ENCODE measurements at places on chromosomes 1 and 21.

GRCh38 chr1:245742896-245743295, 588.1 kb downstream of the KIF26B start:
- DNase-seq: no peak

DNA sequence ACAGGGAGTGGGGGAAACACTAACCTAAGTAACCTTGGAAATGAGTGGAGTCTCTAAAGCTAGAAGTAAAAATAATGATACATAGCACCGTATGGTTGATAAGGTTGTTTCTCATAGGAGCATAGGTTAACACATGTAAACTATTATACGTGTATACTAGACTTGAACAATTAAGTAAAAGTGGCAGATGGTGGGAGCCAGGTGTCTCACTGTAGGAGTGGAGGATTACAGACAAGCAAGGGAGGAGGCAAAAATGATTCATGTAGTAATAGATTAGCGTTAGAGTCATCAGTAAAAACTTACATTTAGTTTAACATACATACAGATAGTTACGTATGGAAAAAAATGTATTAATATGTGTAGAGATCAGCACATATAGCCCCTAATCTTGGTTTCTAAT, 138.4 kb upstream of the DSCAM start:
- no peak for DNase-seq

GRCh38 chr1:93605812-93606512, 75.7 kb downstream of the BCAR3 start:
- peak; percentile 63 for DNase-seq

DNA sequence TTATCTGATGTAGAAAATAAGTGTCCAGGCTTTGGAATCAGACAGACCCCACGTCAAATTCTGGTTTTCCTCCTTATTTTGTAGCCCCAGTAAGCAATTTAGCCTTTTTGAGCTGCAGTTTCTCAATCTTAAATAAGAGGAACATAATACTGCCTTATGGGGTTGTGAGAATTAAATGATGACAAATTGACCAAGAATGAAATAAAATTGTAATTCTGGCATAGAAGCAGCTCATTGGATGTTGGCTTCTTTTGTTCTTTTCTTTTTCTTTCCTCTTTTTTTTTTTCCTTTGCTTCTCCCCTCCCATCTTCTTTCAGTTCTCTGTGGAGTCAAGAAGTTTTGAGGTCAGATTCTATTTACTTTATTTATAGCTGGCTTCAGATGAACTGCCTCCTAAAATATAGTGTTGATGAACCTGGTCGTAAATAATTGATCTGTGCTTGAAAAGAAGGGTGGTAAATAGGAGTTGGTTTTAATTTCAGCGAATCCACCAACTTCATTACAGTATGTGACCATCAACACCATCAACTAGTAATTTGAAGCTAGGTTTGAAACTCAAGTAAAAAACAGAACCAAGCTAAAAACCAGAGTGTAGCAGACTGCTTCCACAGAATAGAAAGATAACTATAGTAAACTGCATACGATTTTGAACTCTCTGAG, 81.1 kb downstream of the CACHD1 start:
- DNase-seq: no peak

DNA sequence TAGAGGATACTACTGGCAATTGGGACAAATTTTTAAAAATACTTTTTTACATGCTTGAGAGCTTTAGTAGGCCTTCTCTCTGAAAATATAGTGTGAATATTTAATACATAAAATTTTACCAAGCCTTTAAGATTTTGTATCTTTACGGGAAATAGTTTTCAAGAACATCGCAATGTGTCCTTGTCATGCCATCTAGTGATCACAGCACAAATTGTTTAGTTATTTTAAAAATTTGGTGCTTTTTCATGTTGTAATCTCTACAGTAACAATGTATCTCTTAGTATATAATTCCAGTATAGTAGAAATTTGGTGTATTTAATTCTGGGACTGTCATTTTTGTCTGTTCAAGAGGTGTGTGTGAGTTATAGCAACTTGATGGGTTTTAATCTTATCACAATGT, 6.7 kb downstream of the CDC7 start:
- DNase-seq: no peak

GRCh38 chr1:117312453-117313138, 54.7 kb upstream of the MAN1A2 start:
- DNase-seq: no peak

GRCh38 chr1:213419401-213420030, 368.5 kb downstream of the RPS6KC1 start:
- no peak for DNase-seq

- peak; percentile 55 for DNase-seq
Observed at GRCh38 chr1:8077120-8077573, 51.0 kb upstream of the ERRFI1 start.

DNA sequence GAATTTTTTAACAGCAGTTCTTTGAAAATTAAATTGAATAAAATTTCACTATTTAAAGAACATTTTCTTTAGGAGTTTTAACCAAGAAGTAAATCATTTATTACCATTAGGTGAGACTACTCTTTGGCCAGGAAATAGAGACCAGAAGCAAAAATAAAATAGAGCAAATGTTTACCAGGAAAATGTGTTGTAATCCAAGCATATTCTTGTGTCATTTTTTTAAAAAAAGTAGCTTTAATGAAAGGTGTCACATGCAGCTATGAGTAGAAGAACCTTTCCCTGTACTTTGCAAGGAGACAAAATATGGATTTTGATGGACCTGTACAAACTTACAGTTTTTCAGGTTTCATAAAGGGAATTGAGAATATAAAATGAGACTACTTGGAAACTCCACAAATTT, 140.8 kb downstream of the NFIA start:
- DNase-seq: no peak

DNA sequence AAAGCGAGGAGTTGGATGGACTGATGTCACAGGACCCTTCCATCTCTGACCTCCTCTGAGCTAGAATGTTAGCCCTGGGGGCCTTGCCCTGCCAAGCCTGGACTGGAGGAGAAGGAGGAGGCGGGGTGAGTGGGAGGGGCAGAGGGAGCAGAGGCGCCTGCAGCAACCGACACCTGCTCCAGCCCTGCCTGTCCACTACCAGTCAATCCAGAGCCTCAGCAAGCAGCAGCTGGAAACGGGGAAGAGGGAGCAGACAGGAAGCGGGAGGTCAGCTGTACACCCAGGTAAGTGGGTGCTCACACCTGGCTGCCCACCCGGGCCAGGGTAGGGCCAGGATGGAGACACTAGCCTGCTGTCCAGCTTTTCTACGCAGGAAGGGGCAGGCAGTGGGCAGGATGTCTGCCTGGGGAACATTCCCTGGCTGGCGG, at the start of gene IGFN1:
Gene IGFN1 (plus strand): TSS at position 201 of the 428 bp plus-strand sequence. CDS start 2,470 bp downstream, outside the sequence.
- DNase-seq: no peak

- DNase-seq: peak; percentile 79
Observed at GRCh38 chr1:60762176-60762575, 320.2 kb upstream of the NFIA start.

All from brain pericyte (primary cell).